Renal cortex interstitium (tissue), 15 donors: ENCODE measurements at places on chromosomes 7 and 10. TPM values are rescaled to one million over a fixed set of nuclear protein-coding genes. Genes with fewer than 3 reads are reported as not detected.

The MBL2 gene
- polyA plus RNA-seq = not detected

The NPC1L1 gene
- polyA plus RNA-seq = 2.5 TPM

The HOXA2 gene
- 11.1 TPM for polyA plus RNA-seq

The LGI1 gene
- 4.2 TPM for polyA plus RNA-seq
